Thoracic aorta (tissue), 2 donors: ENCODE measurements at places on chromosomes 2 and 18.

DNA sequence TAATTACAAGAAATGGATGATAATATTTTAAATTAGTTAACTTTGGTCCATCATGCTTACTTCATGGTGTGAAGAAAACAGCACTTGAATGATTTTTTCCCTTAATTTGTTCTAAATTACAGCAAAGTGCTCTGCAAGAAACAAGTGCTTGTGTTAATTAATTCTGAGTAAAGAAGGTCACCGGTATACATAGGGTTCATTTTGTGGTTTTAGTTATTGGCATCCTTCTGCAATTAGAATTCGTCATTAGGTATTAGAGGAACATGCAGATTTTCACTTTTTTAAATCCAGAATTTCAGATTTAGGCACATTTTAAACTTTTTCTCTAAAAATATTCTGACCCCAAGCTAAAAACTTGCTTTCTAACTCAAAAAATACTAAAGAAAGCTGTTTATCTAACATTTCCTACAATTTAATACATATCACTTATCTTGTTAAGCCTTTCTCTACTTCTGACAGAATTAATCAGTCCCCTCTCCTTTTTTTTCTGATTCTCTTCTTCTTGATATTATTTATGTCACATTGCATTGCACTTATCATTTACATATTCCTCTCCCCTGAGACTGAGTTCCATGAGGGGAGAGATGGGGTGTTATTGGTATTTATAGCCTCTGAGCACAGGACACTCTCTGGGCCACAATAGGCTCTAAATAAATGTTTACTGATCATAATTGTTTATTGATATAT lies 129.2 kb downstream of the PLA2R1 start:
- no peak for DNase-seq

DNA sequence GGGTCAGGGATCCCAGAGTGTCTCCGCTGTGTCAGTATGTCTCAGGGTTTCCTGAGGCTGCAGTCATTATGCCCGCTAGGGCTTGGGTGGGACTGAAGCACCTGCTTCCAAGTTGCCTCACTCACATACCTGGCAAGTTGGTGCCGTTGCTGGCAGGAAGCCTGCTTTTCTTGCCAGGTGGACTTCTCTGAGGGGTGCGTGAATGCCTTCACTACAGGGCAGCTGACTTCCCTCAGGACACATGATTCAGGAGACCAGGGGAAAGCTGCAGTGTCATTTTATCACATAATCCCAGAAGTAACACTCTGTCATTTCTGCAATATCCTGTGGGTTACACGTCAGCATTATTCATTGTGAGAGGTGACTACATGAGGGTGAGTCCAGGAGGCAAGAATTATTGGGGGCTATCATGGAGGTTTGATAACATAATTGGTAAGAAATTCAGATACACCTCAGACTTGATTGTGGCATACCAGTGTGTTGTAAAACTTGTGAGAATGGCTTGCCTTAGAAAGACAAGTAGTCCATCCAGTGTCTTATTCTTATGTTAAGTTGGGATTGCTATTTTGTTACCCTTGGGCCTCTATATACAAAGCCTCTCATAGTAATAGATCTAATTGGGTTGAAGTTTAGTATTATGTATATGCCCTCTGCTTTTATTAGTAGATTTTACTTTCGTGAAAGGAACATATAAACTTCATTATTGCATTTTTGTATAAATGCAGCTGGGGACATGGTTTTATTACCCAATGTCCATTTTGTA lies 44.1 kb downstream of the NEDD4L start:
- DNase-seq = no peak

GRCh38 chr2:235773188-235773928 lies 279.5 kb downstream of the AGAP1 start:
- no peak for DNase-seq

GRCh38 chr2:178819992-178820391 lies 12.8 kb upstream of the TTN start:
- no peak for DNase-seq

GRCh38 chr2:234348081-234348480 lies 148.8 kb downstream of the ARL4C start:
- no peak for DNase-seq

- DNase-seq = no peak
These were observed 576.0 kb downstream of the LRP1B start for GRCh38 chr2:141554810-141555209.

DNA sequence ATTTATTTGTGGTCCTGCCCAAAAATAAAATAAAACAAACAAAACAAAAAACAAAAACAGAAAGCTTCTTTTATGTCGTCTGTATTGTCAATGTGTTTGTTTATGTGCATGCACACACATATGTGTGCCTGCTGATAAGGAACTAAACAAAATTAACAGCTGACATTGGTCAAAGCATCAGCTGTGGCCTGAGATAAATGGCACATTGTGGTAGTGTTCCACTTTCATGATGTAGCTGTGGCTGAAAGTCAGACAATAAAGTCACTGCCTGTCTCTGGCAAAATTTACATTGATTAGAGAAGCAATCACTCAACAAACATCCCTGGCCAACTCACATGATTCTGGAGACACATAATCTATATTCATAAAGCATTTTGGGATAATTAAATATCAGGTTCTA lies 203.4 kb upstream of the PIK3C3 start:
- no peak for DNase-seq

- no peak for DNase-seq
These were observed 25.3 kb downstream of the NABP1 start for GRCh38 chr2:191703079-191703725.

DNA sequence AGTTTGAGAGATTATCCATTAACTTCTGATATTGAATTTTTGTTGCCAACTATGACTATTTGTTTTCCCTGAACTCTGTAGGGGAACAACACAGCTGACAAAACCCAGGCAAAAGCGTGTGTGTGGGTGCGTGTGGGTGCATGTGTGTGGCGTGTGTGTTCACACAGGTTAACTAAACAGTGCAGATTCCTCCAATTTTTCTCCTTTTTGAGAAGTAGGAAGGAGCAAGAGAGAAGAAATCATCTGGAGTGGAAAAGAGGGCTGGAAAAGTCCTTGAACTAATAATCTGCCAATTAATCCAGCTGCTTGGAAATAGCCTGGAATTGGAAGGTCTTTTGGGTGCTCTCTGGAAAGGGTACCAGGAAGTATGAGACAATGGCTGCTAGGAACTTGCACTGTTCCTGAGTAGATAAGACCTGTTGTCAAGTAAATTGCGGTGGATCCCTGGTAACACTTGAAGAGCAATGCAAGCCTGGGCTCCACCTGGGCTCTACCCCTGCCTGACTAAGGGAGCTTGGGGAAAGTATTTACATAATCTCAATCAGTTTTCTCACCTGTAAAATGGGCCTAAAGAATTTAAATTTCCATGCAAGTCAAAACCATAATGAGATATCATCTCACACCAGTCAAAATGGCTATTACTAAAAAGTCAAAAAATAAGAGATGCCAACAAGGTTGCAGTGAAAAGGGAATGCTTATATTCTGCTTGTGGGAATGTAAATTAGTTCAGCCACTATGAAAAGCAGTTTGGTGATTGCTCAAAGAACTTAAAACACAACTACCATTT lies 40.5 kb upstream of the IL1R1 start:
- no peak for DNase-seq

GRCh38 chr18:46155641-46156051 lies 51.5 kb downstream of the HAUS1 start:
- no peak for DNase-seq

DNA sequence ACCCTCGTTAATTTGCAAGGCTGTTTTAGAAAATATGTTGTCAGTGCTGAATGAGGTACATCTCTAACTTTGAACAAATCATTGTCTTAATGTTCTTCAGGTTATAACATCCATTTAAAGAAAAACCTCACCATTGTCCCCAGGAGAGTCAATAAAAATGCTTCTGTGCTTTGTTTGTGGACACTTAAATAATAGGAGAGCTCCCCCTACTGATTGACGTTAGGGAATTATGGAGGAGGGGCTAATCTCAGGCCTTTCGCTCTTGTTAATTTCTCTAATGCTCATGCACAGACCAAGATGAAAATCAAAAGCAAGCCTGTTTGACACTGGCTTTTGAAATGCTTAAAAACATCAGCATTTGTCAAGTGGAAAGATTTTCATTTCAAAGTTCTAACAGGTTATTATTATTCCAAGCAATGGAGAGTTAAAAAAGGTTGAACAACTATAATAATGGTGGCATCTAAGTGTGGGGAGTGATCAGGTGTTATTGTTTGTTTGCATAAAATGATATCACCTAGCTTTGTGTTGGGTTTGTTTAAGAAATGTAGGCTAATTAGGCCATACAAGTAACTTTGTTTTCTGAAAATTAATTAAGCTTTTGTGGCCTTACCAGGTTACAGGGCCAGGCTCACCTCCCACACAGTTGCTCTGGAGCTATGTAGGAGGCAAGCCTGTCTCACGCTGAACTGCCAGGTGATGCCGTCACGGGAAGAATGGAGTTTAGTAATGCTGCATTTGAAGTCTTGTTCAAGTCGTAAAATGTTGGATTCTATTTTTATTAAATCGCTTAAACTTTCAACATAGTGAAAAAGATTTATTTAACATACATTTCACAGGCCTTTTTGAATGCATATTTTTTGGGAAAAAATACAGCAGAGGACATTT lies 51.7 kb upstream of the SMIM21 start:
- no peak for DNase-seq

- no peak for DNase-seq
These were observed 101.3 kb upstream of the NDUFV2 start for GRCh38 chr18:9001209-9001608.

- no peak for DNase-seq
These were observed 16.2 kb downstream of the EPB41L3 start for GRCh38 chr18:5527603-5528002.

DNA sequence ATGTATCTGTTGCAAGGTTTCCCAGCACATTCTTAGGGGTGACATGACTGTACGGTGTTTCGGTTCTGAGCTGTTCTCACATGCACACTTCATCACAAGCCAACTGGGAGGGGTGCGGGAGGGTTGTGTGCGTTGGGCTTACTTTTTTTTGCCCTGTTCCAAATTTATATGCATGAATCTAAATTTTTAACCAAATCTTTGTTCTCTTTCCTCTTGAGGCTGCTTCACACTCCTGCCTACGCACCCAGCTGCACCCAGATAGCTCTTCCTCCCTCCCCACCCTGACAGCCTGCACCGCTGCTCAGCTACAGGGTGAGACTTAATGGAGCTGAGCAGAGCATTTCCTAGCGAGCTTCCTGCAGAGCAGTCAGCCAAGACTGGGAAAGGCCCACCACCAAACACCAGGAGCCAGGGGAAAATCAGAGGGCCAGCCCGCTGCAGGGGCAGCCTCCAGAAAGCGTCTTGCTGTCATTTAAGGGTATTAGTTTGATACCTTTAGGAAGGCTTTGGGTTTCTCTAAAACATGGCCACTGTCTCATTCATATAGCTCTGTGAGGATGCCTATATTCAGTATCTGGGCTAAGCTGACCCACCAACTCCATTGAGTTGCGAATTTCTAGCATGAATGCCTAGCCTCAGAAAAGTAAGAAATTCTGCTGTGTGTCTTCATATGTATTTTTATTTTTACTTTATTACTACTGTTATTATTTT lies 84.5 kb downstream of the POU3F3 start:
- no peak for DNase-seq

DNA sequence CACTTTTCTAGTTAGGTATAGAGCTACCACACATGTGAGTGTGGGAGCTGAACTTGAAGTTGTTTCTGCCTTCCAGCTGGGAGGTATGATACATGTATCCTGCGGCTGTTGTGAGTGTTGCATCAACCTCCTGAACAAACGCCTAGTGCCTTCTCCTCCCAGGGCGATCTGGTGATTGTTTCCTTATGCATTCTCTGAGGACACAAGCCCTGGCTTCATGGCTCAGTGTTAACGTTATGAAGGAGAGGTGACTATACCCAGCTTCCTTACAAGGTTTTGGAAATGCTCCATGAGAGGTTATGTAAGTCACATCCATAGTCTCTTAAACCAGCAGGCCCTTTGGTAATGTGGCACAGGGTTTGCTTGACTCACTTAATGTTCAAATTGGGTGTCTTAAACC lies 64.9 kb downstream of the SPRED2 start:
- DNase-seq = no peak

DNA sequence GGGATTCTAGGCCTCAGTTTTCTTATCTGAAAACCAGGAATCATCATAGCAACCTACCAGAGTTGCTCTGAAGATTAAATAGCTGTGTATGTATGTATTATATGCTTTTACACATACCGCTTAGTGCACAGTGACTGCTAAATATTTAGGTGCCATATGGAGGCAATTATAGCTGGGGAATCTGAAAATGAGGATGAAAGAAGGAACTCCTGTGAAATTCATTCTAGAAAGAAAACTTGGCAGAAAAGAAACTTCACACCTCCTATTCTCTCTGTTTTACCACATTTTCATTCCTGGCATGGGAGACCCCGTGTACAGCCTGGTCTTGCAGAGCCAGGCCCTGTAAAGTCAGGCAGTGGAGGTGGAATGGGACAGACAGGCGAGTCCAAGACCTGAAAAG lies 862.4 kb downstream of the CNTNAP5 start:
- DNase-seq = no peak

GRCh38 chr2:96143848-96144480 lies 1.3 kb downstream of the DUSP2 start:
- DNase-seq = no peak

DNA sequence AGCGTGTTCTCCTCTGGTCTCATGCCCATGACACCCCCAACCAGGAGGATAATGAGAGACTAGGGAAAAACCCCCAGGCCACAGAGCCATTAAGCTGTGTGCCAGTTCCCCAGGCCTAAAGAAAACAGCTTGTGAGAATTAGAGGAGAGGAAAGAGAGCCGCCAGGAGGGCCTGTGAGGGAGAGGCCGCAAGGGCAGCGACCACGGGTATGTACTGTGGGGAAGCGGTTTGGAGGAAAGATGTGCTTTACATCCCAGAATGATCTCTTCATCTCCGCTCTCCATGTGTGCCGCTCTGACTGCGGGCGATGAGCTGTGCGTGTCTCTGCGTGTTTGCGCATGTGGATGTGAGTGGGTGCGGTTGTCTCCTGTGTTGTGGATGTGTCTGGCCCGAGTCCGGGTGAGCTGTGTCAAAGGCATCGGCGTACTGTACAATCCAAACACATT lies 82.9 kb downstream of the DYSF start:
- DNase-seq = no peak

GRCh38 chr2:37156071-37156856 lies 516 bp downstream of the EIF2AK2 start:
- no peak for DNase-seq

DNA sequence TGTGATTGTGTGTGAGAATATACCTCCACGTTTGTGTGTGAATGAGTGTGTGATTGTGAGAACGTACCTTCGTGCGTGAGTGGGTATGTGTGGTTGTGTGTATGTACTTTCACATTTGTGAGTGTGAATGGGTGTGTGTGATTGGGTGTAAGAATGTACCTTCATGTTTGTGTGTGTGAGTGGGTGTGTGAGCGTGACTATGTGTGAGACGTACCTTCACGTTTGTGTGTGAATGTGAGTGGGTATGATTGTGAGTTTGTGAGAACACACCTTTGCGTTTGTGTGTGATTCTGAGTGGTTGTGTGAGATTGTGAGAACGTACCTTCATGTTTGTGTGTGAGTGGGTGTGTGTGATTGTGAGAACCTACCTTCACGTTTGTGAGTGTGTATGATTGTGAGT lies 5.8 kb upstream of the ADCY3 start:
- no peak for DNase-seq

DNA sequence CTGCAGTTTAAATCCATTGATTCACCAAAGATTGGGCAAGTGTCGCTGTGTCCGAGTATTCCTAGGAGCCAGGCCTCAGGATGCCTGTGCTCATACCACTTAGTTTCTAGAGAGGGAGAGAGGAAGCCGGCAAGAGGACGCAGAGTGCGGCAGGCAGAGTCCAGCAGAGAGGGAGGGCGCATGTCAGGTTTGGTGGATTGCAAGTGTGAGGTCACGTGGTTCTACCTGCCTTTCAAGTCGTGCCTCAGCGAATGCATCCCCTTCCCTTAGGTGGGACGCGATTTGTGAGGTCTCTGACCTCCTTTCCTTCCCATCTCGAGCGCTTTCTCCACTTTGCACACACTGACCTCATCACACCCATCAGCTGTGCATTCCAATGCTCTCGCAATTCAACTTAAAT lies 188.1 kb downstream of the TMEM18 start:
- DNase-seq = no peak
